ENCODE measurements at places on chromosomes 1 and 21.

- DNase-seq, result no peak
Observed at GRCh38 chr1:36248250-36248894, 24.1 kb downstream of the THRAP3 start.

- no peak for DNase-seq
Observed at GRCh38 chr1:178938101-178938958, 67.5 kb upstream of the ANGPTL1 start.

GRCh38 chr1:225435487-225435886 is 7.6 kb upstream of the LBR start:
- no peak for DNase-seq

DNA sequence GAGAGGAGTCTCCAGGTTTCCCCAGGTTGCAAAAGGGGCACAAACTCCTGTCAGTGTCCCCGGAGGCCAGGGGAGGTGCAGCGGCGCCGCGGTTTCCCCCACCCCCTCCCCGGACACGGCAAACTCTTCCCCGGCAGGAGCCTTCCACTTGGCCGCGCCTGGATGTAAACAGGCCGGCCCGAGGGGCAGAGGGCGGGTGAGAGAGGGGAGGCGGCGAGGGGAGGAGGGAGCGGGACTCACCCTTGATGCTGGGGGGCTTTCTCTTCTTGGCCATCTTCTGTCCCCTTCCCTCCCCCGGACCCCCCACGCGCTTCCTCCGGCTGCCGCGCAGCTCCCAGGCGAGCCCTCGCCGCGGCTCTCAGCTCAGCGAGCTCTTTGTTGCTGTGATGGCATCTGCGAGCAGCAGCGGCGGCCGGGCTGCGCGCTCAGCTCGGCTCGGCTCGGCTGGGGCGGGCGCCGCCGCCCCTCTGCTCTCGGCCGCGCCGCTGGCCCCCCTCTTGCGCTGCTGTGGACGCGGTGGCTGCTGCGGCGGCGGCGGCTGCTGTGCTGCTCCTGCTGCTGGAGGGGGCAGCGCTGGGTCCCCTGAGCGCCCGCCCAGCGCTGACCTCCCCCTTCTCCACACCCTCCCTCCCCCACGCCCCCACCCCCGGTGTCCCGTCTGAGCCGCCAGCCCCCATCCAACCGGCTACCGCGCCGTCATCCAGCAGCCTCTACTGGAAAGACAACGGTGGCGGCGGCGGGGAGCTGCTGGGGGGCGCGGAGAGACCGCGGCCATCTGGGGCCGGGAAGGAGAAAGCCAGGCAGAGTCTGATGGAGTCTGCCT is 4.9 kb upstream of the SLC44A5 start:
- peak; percentile 58 for DNase-seq

DNA sequence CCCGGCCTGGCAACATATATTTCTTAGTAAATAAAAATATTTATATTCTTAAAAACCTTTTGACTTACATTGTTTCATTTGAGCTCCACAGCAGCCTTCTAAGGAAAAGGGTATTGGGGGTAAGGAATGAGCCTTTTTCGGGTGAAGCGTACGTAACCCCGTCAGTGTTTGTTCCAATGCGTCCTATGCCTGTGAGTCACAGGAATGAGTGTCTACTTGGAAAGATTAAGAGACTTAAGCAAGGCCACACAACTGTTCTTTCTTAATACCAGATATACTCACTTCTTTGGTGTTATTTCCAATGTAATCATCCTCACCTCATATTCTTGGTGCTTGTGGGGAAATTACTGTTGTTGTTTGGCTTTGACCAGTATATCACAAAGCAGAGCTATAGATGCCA is 22.7 kb downstream of the WDTC1 start:
- no peak for DNase-seq

DNA sequence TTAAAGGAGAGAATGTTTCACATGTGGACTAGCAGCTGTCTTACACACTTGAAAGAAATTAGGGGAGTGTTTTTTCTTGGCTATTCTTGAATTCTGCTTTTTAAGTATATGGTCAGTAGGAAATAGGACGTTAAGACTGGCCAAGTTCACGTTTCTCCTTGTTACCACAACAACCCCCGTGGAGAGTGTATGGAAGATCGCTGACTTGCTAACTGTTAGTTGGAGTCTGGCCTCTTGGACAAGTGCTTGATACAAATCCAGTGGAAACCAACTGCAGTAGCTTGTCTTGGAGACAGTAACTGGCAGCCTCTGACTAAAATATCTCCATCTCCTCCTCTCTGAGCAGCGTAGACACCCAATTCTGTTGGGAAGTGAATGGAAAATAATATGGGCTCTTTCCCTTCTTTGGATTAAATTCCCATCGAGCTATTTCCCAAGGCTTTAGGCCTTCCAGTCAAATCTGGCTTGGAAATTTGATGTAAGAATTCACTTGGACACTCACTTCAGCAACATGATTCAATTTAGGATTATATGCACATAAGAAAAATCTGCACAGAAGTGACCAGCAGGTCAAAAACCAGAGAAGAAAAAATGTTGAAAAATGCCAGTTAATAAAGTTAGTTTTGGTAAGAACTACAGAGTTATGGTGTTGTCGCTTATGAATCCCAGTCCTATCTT is 3.6 kb upstream of the NFIA start:
- peak; percentile 88 for DNase-seq

GRCh38 chr1:61743716-61744580 is 1.7 kb downstream of the PATJ start:
- no peak for DNase-seq

DNA sequence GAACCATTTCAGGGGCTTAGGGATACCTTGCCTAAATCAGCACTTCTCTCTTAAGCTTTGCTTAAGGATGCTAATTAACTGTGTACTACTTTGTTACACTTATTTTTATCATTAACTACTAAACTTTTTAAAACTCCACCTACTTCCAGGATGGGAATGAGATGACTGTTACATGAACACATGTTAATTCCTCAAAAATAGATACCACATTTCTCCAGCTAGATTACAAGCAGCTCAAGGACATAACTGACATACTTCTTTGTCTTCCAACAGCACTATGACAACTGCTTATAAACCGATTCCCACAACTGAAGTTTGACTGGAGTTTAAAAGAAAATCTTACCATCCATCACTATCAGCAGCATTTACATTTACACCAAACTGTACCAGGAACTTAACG is 53.7 kb downstream of the TP53BP2 start:
- DNase-seq, result no peak

DNA sequence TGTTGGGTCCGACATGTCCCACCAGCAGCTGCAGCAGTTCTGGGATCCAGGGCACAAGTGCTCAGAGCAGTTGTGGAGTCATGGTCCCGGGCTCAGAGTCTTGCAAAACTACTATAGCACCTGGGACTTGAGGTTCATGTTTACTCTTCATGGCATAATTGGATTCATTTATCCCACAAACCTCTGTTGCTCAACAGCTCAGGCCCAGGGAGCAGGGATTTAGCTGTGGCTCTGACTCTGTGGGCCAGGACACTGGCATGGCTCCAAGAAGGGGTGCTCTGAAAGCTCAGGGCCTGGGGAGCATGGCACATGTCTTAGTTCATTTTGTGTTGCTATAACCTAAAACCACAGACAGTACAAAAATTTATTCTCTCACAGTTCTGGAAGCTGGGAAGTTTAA is 626.7 kb upstream of the ADGRL2 start:
- DNase-seq, result no peak

GRCh38 chr1:100543640-100544039 is 5.7 kb downstream of the GPR88 start:
- DNase-seq, result no peak

- DNase-seq, result no peak
Observed at GRCh38 chr1:171984850-171985485, 143.7 kb downstream of the DNM3 start.

GRCh38 chr1:14437417-14437918 is 161.0 kb upstream of the KAZN start:
- no peak for DNase-seq

GRCh38 chr1:121558514-121558913 is 373.7 kb downstream of the SRGAP2C start:
- peak; percentile 39 for DNase-seq

DNA sequence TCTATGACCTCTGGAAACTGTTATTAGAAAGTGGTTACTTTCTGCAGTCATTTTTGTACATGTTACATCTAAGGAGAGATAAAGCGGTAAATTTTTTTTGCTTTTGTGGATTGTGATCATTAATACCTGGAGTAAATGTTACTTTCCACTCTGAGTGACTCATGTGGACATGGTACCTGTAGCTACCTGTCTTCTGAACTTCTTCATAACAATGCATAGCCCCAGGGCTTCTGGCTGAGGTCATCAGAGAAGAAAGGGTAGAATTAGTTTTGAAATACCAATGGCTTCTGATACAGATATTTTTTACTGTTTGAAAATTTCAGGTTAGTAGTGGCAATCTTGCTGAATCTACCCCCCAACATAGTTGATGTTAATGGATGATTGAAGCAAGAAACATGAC is 489.3 kb downstream of the RWDD3 start:
- no peak for DNase-seq

- DNase-seq, result no peak
Observed at GRCh38 chr1:151062741-151063371, 2.7 kb downstream of the MLLT11 start.

- no peak for DNase-seq
Observed at GRCh38 chr1:159985473-159985872, 31.4 kb upstream of the SLAMF9 start.

GRCh38 chr1:6012529-6013318 is 20.5 kb upstream of the NPHP4 start:
- DNase-seq, result no peak

- DNase-seq, result no peak
Observed at GRCh38 chr21:15676935-15677334, 52.8 kb upstream of the USP25 start.

DNA sequence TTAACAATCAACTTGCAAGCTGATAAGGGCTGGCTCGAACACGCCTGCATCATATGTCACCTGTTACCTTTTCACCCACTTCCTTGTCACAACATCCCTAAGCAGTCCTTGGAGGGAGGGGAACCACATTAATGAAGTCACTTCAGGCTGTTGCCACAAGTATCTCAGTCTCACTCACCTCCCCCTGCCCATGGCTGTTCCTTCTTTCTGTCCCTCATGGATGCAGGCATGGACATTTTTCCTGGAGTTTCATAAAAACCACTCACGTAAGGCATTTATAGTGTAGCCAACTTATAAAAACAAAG is 76.8 kb upstream of the ANGPTL1 start:
- no peak for DNase-seq

GRCh38 chr1:110647254-110647891 is 27.4 kb downstream of the KCNA3 start:
- no peak for DNase-seq
